ENCODE measurements at places on chromosomes 16 and 17.

- peak; percentile 90 for DNase-seq
Observed at GRCh38 chr17:41966463-41967140, at the start of gene CNP. Gene CNP, plus strand, starts transcription at chr17:41966795. Its CDS starts 90 bp downstream, at chr17:41966885.

- DNase-seq, result no peak
Observed at GRCh38 chr17:57895382-57896060, 45.7 kb upstream of the MRPS23 start.

DNA sequence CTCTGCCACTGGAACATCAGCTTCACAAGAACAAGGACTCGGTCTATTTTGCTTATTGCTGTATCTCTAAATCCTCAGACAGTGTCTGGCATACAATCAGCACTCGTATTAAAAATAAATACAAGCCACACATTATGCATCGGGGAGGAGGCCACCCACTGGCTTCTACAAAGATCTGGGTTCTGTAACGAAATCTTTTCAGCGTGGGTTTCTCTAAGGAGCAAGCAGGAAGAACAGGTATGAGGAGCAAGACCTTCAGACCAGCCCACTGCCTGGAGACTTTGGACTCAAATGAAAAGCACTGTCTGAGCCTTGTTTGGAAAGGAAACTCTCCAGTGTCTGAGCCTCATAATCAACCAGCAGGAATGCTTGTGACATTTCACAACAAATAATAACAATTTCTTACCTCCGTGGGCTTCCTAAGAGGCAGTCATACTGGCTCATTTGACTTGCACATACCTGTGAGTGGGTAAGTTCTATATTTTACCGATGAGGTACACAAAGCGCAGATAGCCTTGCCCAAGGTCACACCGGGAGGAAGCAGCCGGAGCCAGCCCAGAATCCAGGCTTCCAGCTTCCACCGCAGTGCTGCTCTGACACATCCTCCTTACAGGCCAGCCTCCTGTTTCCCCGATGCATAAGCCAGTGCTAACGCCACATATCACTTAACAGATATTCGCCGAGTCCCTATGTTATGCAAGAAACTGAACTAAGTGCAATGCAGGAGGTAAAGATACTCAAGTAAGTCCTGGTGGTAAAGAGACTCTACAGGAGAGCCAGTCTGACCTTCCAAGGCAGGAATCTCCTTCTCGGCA, 118.6 kb upstream of the TNRC6C start:
- DNase-seq, result no peak

DNA sequence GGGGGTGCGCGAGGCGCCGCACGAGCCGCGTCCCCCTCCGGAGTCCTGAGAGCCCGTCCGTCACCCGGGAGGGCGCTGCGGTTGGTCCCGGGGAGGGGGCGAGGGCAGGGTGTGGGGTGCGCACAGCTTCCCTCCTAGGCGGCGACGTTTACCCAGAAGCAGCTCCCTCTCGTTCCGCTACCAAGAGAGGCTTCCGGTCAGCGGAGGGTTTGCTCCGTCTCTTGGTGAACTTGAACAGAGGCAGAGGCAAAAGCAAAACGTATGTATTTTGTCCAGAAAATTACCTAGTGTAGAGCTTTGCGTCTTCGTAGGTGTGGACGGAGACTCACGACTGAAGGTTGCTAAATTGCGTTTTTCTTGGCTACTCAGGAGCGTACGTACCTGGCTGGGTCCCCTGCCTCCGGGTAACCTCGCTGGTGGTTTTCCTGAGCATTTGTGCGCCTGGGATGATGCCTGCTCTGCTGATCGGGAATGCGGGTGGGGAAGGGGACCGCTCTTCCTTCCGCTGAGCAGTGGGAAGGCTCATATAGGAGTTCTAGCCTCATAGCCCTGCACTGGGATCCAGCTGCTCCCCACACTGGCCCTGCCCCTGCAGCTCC, 833 bp downstream of the WSCD1 start:
- peak; percentile 59 for DNase-seq

DNA sequence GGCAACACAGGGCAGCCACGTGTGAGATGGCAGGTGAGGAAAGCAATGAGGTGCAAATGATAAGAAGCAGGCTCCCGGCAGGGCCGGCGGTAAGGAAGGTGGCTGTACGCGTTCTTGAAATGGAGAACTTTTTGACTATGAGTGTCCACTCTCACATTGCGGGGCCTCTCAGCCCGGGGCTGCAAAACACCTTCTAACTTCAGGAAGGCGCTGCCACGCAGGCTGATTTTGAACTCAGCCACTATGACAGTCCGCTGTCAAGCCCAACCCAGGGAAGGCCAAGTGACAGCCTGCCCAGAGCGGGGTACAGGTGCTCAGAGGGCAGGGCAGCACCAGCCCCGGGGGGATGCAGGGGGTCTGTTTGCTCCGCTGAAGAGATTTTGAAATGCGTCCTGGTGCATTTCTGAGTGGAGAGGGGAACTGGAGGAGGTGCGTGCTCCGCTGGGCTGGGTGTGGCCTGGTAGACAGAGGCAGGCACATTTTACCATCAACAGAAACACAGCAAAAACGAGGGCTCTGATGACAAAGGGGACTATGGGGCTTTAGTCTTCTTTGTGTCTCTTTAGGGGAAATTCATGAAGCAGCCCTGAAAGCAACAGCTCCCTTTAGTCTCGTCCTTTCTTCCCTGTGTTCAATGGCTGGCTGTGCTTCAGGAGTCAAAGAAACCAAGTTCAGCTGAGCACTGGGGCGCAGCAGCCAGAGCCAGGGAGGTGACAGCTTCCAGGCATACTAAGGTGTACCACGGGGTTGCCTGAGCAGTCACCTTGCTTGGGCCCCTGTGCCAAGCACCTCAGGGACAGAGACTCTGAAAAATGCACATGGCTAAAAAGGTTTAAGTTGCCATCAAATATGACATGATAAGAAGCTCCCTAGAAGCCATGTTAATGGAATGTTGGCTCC, 14.6 kb upstream of the SREBF1 start:
- no peak for DNase-seq

- DNase-seq, result no peak
Observed at GRCh38 chr16:89502081-89502843, 5.9 kb upstream of the SPG7 start.

DNA sequence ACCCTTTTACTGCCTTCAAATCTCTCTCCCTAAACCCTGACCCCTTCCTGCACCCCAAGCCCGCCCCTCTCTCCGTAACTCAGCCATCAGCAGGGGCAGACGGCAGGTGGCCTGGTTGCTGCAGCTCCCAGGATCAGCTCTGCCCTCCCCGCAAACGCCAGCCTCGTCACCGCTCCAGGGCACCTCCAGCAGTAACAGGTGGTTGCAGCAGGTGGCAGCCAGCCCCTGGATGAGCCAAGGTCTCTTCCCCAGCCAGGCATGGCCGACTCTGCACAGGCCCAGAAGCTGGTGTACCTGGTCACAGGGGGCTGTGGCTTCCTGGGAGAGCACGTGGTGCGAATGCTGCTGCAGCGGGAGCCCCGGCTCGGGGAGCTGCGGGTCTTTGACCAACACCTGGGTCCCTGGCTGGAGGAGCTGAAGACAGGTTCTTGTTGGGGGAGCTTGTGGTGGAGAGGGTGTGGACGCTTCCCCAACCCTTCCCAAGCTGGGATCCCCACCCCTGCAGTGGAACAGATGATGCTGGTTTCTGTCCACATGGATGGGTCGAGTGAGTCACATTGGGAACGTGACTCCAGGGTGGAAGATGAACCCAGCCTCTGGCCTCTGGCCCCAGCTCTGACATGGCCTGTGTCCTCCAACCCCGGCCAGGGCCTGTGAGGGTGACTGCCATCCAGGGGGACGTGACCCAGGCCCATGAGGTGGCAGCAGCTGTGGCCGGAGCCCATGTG, 558 bp downstream of the HSD3B7 start:
- peak; percentile 52 for DNase-seq

DNA sequence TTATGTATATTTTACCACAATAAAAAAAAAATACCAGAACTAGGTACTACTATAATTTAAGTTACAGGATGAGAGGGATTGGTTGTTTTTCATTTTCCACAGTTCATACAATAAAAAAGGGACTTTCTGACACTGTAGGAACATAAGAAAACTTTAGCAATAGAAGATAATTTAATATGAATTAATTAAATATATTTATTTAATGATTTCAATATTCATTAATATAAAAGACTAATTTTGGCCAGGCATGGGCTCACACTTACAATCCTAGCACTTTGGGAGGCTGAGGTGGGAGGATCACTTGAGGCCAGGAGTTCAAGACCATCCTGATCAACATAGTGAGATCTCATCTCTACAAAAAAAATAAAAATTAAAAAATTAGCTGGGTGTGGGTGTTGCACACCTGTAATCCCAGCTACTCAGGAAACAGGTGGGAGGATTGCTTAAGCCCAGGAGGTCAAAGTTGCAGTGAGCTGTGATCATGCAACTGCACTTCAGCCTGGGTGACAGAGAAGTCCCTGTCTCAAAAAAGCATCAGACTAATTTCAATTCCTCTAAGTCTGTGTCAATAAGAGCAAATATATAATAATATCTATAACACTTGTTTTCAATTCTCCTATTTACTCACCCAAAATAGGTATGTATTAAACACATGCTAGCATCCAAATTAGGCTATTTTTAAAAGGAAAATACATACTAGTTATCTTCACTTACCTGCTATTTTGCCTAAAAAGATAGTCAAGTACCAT, 79.6 kb downstream of the BRIP1 start:
- no peak for DNase-seq

DNA sequence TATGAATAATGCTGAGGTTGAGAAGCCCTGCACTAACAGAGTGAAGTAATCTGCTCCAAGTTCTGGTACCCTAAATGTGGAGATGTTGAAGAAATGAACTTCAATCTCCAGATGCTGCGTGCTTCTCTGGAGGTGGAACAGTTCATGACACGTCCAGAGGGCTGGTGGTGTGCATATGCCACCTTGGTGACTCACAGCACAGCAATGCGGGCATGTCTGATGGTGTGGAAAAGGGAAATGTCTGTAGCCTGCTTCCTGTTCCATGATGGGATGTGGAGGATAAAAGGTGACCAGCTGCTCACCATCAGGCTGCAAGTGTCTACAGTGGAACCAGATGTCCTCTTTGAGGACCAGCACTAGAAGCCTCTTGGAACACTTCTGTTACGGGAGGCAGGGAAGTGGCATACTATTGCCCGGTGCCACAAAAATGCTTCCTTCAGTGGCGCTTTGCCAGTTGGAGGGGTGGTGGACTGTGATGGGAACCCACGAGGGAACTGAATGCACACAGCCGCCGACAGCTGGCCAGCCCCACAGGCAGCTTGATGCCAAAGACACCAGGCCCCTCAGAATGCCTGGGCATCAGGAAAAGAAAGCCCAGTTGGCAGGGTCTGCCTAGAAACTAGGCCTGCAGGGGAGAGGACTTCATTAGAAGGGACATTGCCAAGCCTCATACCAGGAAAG, 19.9 kb downstream of the SNX11 start:
- DNase-seq, result peak; percentile 33

- DNase-seq, result no peak
Observed at GRCh38 chr17:63354256-63354655, 91.8 kb downstream of the CYB561 start.

DNA sequence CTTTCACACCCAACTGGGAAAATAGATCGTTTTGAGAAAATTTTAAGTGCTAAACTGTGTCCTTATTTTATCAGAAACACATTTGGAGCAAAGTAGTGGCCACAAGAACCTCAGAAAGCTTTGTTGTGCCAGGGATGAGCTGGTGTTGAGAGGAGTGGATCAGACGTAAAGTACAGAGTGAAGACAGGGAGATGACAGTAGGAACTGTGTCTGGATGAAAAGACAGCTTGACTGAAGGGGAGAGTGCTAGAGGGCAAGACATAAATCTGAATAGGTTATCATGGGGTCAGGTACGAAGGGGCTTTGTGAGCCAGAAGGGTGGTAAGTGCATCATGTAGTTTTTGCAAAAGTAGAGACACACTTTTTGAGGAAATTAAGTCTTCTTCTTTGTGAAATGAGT, 39.3 kb upstream of the CARMIL2 start:
- DNase-seq, result no peak

- no peak for DNase-seq
Observed at GRCh38 chr16:2842340-2843000, 12.4 kb downstream of the ZG16B start.

DNA sequence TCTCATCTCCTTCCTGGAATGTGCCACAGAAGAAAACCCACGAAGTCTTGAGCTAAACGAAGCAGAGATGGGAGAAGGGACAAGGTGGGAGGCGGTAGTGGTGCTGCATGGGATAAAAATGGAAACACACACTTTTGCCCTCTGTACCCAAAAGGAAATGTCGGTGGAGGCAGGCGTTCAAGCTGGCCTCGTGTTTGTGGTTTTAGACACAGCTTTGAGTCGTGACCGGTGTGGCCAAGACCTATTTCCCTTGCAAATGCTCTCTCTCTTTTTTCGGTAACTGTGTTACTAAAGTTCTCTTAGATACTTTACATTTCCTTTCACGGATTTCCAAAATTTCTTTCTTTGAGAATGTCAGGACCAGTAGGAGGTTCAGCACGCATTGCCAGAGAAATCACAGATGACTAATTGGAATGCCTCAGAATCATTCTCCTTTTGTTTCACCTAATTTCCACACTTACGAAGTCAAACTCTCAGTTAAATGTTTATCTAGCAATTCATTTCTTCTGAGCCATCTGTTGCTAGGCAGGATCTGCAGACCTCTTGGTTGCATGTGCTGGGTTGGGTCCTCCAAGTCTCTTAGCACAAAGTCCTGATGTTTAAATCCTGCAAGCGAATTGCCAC, 412.3 kb downstream of the MAF start:
- DNase-seq, result no peak

DNA sequence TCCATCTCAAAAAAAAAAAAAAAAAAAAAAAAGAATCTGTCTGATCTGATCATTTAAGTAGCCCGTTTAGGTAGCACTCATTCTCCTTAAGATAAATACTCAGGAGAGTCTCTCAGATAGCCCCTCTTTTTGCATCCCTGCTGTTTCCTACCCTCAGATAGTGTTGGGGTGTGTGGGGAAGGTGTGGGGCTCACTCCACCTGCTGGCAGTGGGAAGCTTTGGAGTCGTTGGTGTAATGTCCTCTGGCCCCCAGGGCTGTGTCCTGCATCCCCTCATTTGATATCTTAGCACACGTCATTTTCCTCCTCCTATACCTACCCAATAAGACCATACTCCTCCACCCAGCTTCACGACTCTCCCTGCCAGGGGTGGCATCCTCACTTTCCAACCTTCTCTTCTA, 20.5 kb upstream of the MYH10 start:
- no peak for DNase-seq

GRCh38 chr16:81711657-81712319, 67.3 kb upstream of the PLCG2 start:
- no peak for DNase-seq

- DNase-seq, result no peak
Observed at GRCh38 chr16:21128991-21129390, 21.7 kb downstream of the DNAH3 start.

GRCh38 chr17:17028059-17028877, 14.0 kb upstream of the MPRIP start:
- DNase-seq, result peak; percentile 81
